Placental pericyte (primary cell): ENCODE measurements at places on chromosomes 7 and 10. TPM values are rescaled to one million over a fixed set of nuclear protein-coding genes. Genes with fewer than 3 reads are reported as not detected.

STEAP4 gene
- total RNA-seq, result under 0.01 and 0.14 TPM in 2 replicates

PON3 gene
- total RNA-seq, result not detected in 2 replicates

HOXA4 gene
- total RNA-seq, result 0.29 TPM in 1 of 2 replicates, not detected in the other

MRLN gene
- not detected in 2 replicates for total RNA-seq

HYAL4 gene
- total RNA-seq, result 0.72 and 1.3 TPM in 2 replicates

ETV1 gene
- total RNA-seq, result 19.3 and 52.7 TPM in 2 replicates

SIRT1 gene
- total RNA-seq, result 14.6 and 15.1 TPM in 2 replicates

FOXI2 gene
- not detected in 2 replicates for total RNA-seq

TSPAN13 gene
- total RNA-seq, result 15.5 and 46.8 TPM in 2 replicates

GET4 gene
- 23.0 and 33.0 TPM in 2 replicates for total RNA-seq

EPHB6 gene
- total RNA-seq, result 2.4 and 26.8 TPM in 2 replicates

HTR5A gene
- total RNA-seq, result not detected in 2 replicates

SFR1 gene
- 5.9 and 15.3 TPM in 2 replicates for total RNA-seq

PPP1R17 gene
- total RNA-seq, result not detected in 2 replicates

BTBD16 gene
- not detected in 2 replicates for total RNA-seq

OLAH gene
- not detected in 2 replicates for total RNA-seq

VAX1 gene
- not detected in 2 replicates for total RNA-seq

MKRN1 gene
- 38.2 and 79.4 TPM in 2 replicates for total RNA-seq

KIF11 gene
- 1.3 and 47.4 TPM in 2 replicates for total RNA-seq

GCK gene
- 0.22 TPM in 1 of 2 replicates, not detected in the other for total RNA-seq

ADCYAP1R1 gene
- total RNA-seq, result not detected in 2 replicates

CYP3A4 gene
- total RNA-seq, result not detected in 2 replicates

EPO gene
- not detected in 2 replicates for total RNA-seq

NUTM2D gene
- 1.5 and 1.7 TPM in 2 replicates for total RNA-seq

ADCY1 gene
- total RNA-seq, result 0.22 and 0.29 TPM in 2 replicates

PCGF5 gene
- total RNA-seq, result 24.9 and 33.3 TPM in 2 replicates

TMEM270 gene
- total RNA-seq, result not detected in 2 replicates

MARVELD1 gene
- 39.8 and 53.3 TPM in 2 replicates for total RNA-seq

COBL gene
- not detected in 2 replicates for total RNA-seq
